Foreskin keratinocyte (primary cell): ENCODE measurements at places on chromosomes 3 and 15. TPM values are rescaled to one million over a fixed set of nuclear protein-coding genes. Genes with fewer than 3 reads are reported as not detected.

DNA sequence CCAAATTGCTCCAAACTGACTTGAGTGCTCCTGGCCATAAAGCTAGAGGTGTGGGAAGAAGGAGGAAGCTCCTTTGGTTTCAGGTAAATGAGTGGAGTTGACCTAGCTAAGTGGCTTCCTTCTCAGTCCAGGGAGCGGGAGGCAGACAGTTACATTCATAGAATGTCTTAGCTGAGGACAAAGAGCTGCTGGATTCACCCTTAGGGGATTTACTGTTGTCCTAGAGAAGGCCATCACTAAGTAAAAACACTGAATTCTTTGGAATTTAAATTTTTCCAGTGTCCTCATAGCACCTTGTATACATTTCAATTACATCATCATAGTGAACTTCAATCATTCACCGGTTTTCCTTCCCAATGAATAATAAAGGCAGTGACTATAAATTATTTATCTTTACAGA is 27.3 kb upstream of the NANOGP8 start:
- DNase-seq = no peak

- no peak for DNase-seq
These were observed 44.4 kb upstream of the C3orf38 start for GRCh38 chr3:88105325-88105724.

- DNase-seq = no peak
These were observed 528.4 kb upstream of the RGMA start for GRCh38 chr15:93617443-93617842.

- DNase-seq = peak; percentile 54
These were observed 70.5 kb upstream of the LIPC start for GRCh38 chr15:58361273-58361759.

DNA sequence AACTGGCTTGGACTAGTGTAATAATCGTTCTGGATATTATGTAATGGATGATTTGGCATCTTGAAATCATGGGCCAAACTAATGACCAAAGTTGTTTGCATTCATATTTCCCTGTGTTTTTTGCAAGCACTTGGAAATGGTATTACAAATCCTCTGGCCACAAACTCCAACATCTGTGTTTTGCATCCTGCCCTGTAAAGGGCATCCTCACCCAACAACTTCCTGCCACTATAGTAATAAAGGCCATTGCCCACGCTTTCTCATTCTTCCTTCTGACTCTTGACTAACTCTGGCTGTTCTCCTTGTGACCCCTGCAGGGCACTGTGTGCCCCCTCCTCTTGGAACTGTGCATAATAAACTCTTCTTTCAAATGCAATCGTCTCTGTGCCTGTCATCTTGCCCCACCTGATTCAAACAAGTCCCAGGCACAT is 25.4 kb upstream of the PSMD6 start:
- DNase-seq = no peak

GRCh38 chr15:25848325-25848724 is 14.8 kb downstream of the ATP10A start:
- no peak for DNase-seq

GRCh38 chr3:1394188-1394587 is 301.4 kb downstream of the CNTN6 start:
- DNase-seq = no peak

GRCh38 chr3:55559500-55560423 is 72.7 kb upstream of the WNT5A start:
- DNase-seq = no peak

- DNase-seq = no peak
These were observed 13.7 kb downstream of the FGF7 start for GRCh38 chr15:49436751-49437150.

GRCh38 chr15:82530006-82530405 is 10.3 kb downstream of the RPS17 start:
- DNase-seq = no peak

DNA sequence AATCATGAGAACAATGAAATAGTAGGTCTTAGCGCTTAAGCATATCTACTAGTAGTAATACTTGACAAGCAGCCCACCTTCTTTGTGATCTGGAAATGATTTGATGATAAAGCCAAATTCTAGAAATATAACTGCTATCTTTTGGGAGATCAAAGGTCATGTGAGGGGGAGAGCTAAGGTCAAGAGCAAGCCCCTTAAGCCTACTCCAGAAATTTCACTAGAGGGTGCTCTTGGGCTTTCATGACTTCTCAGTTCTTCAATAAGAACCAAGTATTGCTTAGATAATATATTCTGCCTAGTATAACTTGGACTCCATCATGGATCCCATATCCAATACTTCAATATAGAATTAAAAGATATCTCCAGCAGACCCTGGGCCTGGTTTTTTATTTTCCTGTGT is 319.6 kb downstream of the ZBTB20 start:
- no peak for DNase-seq

DNA sequence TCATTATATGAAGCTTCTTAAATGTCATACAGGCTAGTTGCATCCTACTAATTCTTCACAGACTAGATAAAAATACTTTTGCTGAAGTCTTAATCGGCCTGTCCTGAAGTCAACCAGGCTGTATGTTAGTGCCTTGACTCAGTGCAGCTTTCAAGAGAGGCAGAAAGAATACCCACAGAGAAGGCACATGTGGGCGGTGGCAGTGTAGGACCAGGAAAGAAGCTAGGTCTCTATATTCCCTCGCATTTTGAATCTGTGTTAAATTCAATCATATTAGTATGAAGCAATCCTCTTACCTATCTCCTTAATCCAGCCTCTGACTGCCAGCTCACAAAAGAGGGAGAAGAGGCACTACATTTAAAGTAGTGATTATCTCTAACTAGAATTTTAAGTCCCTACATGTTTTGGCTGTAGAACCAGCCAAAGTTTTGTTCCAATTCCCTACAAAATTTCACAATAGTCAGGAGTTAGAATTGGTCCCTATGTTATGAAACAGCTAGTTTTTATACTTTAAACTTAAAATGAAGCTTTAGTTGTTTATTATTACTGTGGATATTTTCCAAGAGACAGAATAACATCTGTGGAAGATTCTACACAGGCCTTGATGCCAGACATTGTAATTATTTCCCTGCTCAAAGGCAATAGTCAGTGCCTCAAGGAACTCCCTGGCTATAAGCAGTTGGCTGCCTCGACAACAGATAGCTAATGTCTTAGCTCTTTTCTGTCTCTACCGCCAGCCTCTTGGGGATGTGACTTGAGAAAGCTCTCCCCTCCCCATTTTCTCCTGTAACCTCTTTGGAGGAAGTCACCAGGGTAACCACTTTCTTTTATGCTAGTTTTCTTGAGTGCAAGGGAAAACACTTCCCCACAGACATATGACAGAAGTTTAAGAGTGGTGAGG is 31.9 kb downstream of the CRTC3 start:
- DNase-seq = no peak

- DNase-seq = no peak
These were observed 4.2 kb downstream of the TWF2 start for GRCh38 chr3:52234516-52235447.

DNA sequence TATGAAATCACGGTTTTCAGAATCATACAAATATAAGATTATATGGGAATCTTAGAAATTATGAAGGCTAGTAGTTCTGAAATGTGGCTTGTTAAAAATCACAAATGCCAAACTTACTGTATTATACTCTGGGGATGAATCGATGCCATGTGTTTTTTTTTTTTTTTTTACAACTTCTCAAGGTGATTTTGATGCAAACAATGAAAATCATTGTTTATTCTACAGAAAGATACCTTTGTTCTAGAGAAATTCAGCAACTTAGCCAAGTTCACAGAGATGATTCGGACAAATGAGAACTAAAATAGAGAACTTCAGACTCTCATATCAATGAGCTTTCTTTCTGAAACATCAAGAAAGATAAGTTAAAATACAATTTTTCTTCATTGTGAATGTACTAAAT is 92.0 kb downstream of the ZPLD1 start:
- DNase-seq = no peak

DNA sequence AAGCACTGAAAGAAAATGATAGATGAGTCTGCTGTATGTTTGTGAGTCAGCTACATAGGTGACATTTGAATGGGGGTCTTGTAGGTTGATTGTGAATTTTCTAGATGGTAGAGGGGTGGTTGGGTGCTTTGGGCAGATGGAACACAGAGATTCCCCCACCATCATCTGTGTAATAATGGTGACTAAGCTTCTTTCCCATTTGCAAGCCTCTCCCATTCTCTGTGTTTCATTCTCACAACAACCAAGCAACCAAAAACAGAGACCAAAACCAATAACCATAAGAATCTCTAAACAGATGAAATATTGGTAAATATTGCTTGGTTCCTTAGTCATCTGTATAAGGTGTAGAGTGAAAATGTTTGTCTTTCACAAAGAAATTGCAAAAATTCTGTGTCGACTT is 17.8 kb upstream of the UTS2B start:
- no peak for DNase-seq

DNA sequence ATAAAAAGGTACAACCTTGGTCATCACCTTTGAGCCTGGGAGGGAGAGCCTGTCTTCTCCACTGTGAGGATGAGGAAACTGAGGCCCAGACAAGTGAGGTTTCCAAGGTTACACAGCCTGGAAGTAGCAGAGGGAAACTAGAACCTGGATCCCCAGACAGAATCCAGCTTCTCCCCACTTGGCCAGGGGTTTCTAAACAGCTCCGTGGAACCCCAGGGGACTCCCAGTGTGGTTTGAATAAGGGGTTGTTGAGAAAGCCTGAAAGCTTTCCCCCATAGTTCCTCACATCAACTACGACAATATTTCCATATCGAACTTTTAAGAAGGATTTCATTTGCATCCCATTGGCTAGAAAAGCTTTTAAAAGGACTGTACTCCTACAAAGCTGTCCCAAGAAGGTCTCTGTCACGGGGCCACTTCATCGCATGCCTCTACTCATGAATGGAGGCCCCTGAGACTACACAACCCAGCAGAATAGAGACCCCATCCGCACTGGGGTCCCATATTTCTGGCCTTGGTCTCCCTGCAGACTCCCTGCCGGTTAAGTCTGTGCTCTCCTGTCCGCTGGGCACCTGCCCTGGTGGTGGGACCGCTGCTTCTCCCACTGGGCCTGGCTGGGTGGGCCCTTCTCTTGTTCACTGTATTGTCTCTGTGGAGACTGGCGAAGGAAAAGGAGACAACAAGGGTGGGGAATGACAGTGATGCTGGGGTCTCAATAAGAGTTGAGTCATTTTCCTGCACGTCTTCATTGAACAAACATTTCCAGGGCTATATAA is 178.5 kb downstream of the SMAD6 start:
- no peak for DNase-seq

GRCh38 chr3:188706599-188706998 is 465.2 kb upstream of the TPRG1 start:
- DNase-seq = no peak

DNA sequence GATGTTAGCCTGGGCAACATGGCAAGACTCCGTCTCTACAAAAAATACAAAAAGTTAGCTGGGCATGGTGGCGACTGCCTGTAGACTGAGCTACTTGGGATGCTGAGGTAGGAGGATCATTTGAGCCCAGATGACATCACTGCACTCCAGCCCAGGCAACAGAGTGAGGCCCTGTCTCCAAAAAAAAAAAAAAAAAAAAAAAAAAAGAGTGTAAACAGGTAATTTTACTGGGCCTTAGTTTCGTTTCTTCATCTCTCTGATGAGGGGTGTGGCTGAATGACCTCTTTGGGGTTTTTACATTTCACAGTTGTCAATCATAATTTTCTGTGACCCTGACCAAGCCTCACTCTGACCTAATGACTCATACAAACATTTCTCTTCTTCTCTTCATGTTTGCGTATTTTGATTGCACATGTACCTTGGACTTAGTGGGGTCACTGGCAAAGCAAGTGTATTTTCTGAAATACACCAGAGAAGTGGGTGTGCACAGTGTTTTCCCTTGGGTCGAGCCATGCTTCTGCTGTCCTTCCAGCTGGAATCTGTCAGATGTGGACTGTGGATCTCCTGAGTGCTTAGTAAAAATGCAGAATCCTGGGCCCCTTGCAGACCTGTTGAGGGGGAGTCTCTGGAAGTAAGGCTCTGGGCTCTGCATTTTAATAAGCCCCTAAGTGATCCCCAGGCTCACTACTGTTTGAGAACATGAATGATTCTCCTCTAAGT is 140.5 kb downstream of the FNDC3B start:
- no peak for DNase-seq

DNA sequence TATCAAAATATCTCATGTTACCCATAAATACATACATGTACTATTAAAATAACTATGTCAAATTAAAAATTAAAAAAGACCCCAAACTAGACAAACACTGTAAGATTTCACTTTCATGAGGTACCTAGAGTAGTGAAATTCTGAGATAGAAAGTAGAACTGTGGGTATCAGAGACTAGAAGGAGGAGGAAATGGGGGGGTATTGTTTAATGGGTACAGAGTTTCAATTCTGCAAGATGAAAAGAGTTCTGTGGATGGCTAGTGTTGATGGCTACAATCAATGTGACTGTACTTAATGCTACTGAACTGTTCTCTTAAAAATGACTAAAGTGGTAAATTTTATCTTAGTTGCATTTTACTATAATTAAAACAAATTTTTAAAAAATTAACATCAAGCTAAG is 36.6 kb downstream of the RFX7 start:
- no peak for DNase-seq

- no peak for DNase-seq
These were observed 4.4 kb downstream of the MEIS2 start for GRCh38 chr15:37095770-37096557.

DNA sequence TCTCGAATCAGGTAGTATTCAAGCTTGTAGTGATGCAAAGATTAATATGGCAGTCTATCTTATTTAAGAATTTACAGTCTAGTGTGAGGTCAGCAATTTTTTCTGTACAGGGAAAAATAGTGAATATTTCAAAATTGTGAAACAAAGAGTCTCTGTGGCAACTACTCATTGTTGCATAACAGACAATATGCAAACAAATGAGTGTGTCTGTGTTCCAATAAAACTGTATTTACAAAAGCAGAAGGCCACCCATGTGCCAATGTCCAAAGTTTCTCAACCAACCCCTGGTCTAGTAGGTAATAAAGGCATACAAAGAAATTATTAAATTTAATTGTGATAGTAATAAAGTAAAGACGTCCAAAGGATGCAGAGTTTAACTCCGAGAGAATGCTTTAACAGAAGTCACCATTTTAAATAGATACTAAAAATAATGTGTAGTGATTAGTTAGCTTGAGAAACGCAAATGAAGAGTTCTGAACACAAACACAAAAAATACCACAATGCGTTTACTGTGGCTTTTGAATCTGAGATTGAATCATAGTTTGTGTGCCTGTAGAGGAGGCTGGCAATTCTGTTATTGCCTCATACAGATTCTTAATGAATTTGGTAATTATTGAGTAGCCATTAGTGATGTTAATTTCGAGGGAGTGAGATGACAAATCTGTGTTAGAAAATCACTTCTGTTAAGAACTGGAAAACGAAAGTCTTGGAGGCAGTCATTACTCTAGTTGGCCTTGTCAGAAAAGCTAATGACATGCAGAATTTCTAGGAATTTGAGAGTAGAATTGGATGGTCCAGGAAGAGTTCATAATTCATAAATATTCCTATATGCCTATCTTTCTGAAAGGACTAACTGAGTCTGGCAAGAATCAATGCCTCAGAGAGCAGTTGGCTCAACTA is 48.7 kb downstream of the CADM2 start:
- no peak for DNase-seq

GRCh38 chr3:184756151-184757021 is 44.5 kb upstream of the MAGEF1 start:
- no peak for DNase-seq

The KCNMB2 gene
- polyA plus RNA-seq = not detected in 2 replicates

The ACKR2 gene
- 0.04 and 0.11 TPM in 2 replicates for polyA plus RNA-seq

The TGM5 gene
- not detected in 2 replicates for polyA plus RNA-seq

The AQP9 gene
- 0.07 and 0.11 TPM in 2 replicates for polyA plus RNA-seq

The ATP13A5 gene
- not detected in 2 replicates for polyA plus RNA-seq

The IQCF5 gene
- not detected in 2 replicates for polyA plus RNA-seq

The BFSP2 gene
- polyA plus RNA-seq = not detected in 2 replicates

The TLNRD1 gene
- polyA plus RNA-seq = 7.4 and 8.1 TPM in 2 replicates

The SYNPR gene
- polyA plus RNA-seq = not detected in 2 replicates

The SLC6A20 gene
- polyA plus RNA-seq = 0.19 TPM in 1 of 2 replicates, not detected in the other

The SOX14 gene
- not detected in 2 replicates for polyA plus RNA-seq

The SPATA12 gene
- polyA plus RNA-seq = 0.02 and 0.04 TPM in 2 replicates

The GRIP2 gene
- 0.47 and 0.57 TPM in 2 replicates for polyA plus RNA-seq
